ENCODE measurements at places on chromosomes 4 and X.

GRCh38 chr4:139940600-139940999, 213.4 kb downstream of the MAML3 start:
- no peak for DNase-seq

DNA sequence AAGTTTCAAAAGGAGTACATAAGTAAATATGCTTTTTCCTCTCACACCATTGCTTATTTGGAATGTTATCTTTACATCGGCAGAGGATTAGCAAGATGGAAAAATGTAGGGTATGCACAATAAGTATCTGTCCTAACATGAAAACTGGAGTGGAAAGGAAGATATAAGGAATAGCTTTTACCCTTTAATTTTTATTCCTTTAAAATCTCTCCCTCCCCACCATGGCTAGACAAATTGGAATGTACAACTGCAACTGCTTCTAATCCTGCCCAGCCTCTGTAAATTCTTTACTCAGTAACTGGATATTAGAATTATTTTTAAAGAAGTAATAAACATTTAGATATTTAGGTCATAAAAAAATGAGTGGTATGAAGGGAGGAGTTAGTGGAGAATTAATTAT, 171.5 kb downstream of the PCDH18 start:
- DNase-seq: no peak

GRCh38 chr4:94410678-94411206, 41.0 kb upstream of the PDLIM5 start:
- DNase-seq: no peak

DNA sequence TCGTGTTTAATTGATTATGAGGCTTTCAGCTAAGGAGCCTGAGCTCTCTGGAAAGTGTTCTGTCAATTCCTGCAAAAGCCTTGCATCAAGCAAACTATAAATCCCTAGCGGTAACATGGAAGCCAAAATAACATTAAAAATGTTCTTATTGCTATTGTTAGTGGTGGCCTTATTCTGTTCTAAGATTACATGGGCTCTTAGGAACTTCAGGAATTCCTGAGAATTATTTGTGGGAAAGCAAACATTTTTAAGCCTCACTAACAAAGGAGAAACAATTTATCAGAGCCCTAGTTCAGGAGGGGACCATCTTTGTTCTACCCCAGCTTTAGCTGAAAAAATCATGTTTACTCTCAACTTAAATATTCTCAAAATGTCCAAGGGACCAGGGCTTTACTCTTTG, 119.6 kb downstream of the PAPSS1 start:
- peak; percentile 40 for DNase-seq

- DNase-seq: peak; percentile 22
Measured at GRCh38 chrX:151227627-151228026, 51.2 kb downstream of the GPR50 start.

- no peak for DNase-seq
Measured at GRCh38 chr4:116632269-116632668, 453.1 kb downstream of the TRAM1L1 start.

GRCh38 chr4:184392316-184392715, 82.0 kb downstream of the IRF2 start:
- DNase-seq: no peak

- DNase-seq: no peak
Measured at GRCh38 chrX:78957049-78957767, 12.0 kb downstream of the P2RY10 start.

- no peak for DNase-seq
Measured at GRCh38 chr4:68447201-68447600, at the start of gene TMPRSS11E. TMPRSS11E (plus strand) TSS chr4:68447463; CDS start chr4:68447513, 50 bp downstream.

GRCh38 chr4:54440394-54441136, 211.5 kb downstream of the PDGFRA start:
- DNase-seq: peak; percentile 19

GRCh38 chr4:11495291-11495690, 66.6 kb upstream of the HS3ST1 start:
- DNase-seq: no peak

- DNase-seq: no peak
Measured at GRCh38 chrX:69307756-69308155, 142.5 kb upstream of the PJA1 start.

DNA sequence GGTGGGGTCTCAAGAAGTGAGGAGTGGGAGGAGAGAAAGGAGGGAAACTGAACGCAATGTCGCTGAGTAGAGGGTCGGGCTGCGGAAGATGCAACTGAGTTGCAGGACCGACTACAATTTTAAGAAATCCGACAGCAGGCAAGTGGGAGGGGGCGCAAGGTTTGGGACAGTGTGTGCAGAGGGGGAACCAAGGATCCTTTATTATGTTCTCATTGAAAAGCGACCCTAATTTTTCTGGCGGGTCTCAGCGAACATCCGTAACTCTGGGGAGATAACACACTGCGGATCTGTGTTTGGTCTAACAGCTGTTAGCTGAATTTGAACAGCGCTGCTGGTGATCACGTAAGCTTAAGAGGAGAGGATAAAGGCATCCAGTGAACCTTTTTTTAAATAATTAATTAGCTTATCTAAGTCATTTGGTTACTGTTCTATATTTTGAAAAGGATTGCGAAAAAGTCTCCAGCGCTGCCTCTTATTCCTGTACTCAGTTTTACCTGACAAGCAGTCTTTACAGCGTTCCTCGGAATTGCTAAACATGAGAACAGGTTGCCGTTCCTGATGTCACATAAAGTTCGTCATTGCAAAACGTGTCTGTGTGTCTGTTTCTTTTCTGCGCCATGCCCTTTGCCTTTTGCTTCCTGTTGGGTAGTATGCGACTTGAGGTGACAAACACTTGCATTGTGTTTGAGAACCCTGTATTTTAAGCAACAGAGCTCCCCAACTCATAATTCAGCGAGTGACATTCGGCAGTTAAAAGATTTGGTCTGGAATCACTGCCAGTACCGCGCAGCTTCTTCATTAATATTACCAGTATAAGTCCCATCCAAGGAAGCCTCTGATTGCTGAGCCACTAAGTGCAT, 1.3 kb downstream of the HTR2C start:
- DNase-seq: no peak

GRCh38 chr4:176306837-176307665, 12.7 kb upstream of the SPCS3 start:
- no peak for DNase-seq

DNA sequence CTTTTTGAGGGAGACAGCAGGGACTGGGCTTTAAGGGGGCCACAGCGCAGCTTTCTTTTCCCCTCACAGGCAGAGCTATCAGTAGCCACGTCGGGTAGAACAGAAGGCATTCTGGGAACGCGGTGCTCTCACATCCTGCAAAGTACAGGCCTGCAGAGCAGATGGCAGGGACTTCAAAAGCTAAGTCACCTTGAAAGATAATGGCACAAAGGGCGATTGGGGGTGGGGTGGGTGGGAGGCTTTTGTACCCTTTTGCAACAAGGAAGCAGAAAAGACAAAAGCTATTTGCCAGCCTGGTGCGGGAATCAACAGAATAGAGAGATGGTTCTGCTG, 93.9 kb downstream of the PHKA2 start:
- no peak for DNase-seq

GRCh38 chr4:7278071-7278765, 85.9 kb downstream of the SORCS2 start:
- DNase-seq: no peak

- no peak for DNase-seq
Measured at GRCh38 chr4:18241727-18242126, 220.2 kb upstream of the LCORL start.

DNA sequence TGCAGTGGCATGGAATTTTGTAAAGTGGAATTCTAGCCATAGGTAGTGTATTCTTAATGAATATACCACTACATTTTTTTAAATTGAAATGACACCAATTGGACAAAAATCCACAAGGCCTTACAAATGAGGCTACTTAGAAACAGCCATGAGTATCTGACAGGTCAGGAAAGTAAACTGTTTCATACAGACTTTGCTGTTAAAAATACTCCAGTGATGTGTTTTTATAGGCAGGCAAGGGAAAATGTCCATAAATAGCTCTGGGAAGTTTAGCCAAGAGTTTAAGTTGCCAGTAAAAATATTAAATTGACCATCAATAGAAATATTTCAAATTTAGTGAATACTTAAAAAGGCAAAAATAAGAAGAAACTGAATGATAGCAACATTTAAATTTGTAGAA, 41.8 kb upstream of the PDLIM5 start:
- peak; percentile 50 for DNase-seq

DNA sequence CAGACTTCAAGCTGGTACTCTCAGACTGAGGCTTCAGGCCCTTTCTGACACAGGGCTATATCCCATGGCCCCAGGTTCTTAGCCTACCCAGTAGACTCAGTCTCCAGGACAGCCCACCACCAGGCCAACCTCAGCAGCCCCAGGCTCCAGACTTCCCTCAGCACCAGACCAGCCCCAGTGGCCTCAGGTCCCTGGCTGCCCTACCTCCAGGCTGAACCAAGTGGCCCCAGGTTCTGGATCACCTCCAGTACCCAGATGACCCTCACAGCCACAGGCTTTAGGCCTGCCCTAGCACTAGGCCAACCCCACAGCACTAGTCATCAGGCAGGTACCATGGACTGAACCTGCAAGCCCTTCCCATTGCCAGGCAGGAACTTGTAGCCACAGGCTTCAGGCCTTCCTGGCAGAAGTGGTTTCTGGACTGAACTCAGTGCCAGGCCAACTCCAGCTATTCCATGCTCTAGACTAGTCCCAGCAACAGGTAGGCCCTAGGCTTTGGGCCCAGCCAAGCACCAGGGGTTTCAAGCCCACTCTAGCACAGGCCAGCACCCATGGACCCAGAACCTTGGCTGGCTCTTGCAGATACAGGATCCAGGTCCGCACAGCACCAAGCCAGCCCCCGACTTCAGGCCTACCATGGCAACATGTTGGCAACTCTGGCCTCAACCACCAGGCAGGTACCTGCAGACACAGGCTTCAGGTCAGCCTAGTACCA, 45.7 kb upstream of the MAGED4 start:
- no peak for DNase-seq

GRCh38 chrX:69510137-69510715, 6.1 kb downstream of the NALF2 start:
- DNase-seq: no peak

DNA sequence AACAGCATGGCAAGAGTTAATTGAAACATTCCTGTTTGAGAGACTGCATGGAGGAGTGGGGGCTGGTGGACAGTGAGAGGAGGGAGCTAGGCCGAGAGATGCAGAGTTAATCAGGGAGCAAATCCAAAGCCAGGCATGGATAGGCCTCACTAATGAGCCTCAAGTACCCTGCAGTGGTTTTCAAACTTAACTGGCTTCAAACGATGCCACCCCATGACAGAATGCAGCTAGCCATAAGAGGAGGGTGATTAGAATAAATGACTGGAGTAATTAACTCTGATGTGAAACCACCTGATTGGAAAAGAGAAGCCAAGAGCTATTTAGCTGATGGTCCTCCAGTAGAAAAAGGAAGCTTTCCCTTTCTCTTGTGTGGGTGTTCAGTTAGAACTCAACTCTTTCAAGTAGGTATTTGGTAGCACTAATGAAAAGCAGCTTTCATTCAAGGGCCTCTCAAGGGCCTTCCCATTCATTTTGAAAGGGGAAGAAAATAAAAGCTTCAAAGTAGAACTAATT, 215.4 kb upstream of the MAB21L2 start:
- DNase-seq: no peak

DNA sequence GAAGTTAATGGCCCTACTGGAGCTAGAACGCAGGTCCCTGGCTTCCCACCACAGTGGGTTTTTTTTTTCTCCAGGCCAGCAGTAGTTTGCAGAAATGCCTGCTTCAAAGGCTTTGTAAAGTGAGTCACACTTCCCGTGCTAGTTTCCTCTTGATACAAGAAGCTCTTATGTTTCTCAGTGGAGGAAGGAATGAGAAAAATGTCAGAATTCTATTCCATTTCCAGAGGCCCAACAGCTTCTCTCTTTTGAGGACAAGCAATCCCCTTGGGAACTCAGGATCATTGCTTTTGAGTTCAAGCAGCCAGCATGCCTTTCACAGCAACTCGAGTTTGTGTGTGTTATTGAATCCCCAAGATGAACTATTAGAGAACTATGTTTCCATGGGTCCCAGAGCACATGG, 134.3 kb downstream of the GUCY2F start:
- no peak for DNase-seq

DNA sequence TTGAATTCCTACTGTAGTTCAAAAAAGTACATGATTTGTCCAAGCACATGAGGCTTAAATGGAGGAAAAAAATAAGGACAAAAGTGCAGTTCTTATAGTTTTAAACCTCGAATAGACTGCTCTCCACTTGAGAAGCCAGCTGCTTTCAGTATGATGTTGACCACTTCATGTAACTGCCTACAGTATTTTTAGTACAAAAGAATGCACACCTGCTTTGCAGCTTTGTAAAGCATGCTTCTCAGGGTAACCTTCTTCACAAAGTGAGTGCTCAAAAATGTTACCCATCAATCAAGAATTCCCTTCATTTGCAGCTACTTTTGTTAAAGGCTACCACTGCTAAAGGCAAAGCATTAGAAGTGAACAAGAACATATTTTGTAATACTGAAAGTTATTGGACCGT, 83.4 kb upstream of the FAM47B start:
- DNase-seq: no peak

- DNase-seq: no peak
Measured at GRCh38 chr4:26611372-26611771, 27.5 kb downstream of the TBC1D19 start.

DNA sequence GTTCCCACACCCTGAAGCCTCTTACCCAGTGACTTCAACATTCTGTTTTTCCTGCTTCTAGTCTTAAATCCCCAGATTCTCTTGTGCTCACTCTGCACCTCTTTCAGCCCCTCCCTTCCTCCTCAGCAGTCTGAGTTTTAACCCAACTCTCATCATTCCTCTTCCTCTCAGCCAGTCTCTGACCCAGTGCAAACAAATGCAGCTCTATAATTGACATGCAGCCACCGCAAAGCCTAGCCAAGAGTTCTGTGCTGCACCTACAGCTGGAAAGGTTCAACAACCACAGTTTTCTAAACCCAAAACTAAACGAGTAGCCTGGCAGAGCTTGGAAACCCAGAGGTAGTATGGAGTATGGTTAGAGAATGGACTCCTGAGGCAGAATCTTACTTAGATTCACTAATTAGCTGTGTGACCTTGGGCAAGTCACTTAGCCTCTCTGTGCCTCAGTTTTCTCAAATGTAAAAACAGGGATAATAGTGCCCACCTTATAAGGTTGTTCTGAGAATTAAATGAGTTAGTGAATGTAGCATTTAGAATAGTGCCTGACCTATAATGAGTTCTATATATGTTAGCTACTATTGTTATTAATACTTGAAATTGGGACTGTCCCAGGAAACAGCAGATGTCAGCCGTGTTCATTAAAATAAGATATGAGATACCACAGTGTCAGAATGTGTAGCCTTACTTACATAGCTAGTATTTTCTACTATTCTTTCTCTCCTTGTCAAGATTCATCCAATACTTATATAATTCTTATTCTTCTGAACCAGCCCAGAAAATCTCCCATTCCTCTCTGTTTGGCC, 3.5 kb downstream of the TMEM154 start:
- DNase-seq: no peak

- DNase-seq: no peak
Measured at GRCh38 chr4:153223930-153224329, 19.7 kb downstream of the TRIM2 start.
